Head of caudate nucleus (tissue), 42 donors: ENCODE measurements at places on chromosomes 5 and 9.

- DNase-seq: no peak
Measured at GRCh38 chr9:36823934-36824333, 210.1 kb downstream of the PAX5 start.

- DNase-seq: no peak
Measured at GRCh38 chr5:143013176-143013891, 243.2 kb downstream of the ARHGAP26 start.

- DNase-seq: no peak
Measured at GRCh38 chr9:86721843-86722705, 225.2 kb downstream of the GAS1 start.

DNA sequence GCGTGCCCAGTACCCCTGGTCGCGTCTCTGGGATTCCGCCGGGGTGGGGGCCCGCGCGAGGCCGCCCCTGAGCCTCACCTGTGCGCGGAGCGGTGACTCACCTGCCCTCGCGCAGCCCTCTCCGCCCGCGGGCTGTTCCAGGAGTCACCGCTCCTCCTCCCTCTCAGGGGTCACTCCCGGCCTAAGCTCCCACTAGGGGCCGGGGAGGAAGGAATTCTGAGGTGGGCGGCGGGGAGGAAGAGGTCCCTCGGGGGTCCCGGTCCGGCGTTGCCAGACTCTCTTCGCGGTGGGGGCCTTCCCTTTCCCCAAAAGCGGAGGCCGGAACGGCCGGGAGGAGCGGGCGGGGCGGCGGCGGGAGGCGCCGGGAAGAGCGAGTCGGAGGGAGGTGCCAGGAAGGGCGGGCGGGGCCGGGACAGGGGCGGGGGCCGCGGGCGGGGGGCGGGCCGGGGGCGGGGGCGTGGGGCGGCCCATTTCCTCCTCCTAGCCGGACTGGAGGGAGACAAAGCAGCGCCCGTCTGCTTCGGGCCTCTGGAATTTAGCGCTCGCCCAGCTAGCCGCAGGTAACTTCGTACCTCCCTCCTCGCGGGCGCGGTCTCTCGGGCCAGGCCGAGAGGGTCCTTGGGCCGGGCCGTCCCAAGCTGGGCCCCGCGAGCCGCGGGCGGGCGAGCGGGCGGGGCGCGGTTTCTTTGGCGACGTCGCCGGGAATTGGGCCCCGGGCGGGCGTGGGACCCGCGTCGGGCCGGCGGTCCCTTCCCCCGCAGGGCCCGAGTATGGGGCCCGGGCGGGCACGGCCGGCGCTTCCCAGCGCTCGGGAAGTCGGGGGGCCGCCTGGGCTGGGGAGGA, at the start of gene CTNNA1:
TSS of gene CTNNA1 (plus strand) at position 475 of the 843 bp plus-strand sequence. CDS start 28,500 bp downstream, outside the sequence.
- DNase-seq: peak; percentile 86

DNA sequence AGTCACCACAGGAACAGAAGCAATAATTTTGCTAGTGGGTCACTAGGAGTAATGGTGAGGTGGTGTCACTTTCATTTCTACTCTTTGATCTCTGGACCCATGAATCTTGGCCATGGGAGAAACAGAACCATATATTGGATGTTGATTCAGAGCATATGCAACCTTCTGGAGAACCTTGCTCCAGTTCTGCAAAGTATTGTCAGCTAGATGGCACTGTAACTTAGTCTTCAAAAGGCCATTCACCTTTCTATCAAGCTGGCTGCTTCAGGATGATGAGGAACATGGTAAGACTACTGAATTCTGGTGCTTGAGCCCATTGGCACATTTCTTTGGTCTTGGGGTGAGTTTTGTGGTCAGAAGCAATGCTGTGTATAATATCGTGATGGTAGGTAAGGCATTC, 129.1 kb upstream of the FBN2 start:
- DNase-seq: no peak

- DNase-seq: no peak
Measured at GRCh38 chr5:124050120-124050770, 538.3 kb downstream of the CSNK1G3 start.

DNA sequence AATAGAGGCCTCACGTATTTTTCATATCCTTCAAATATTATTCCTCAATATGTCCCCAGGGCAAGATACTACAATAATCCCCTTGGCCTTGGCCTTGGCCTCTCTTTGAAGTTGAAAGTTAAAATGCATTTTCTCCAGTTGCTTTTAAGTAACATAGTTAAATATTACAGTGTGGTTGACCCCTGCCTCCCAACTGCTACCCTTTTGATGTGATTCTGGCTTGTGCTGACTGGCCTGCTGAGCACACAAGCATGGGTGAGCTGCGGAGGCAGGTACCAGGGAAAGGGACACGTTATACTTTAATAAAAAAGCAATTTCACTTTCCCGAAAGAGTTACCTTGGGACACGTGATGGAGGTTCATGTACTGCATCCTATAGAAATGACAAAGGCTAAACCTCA, 17.9 kb upstream of the TMEM252 start:
- no peak for DNase-seq
